ENCODE measurements at places on chromosomes 4 and X.
A peak's percentile ranks its signal among the peaks of the same experiment; 100 is the strongest.

- peak; percentile 6 for DNase-seq
Measured at GRCh38 chr4:1511441-1512041, 105.3 kb upstream of the NKX1-1 start.

DNA sequence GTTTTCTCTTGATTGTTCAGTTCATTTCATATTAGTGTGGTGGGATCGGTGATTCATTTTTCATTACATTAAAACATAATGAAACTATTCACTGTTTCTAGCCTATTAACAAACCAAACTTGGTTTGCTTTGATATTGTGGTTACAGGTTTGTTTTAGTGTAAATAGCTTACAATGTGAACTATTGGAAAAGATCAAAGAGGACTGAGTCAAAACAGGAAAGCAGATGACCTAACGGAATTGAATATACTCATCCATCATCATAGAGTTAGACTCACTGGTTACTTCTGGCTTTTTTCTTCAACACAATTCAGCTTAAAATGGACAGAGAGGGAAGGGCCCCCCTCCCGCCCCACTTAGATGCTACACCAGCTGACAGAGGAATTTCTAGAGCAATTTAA, 616.2 kb upstream of the AADAT start:
- DNase-seq: no peak

DNA sequence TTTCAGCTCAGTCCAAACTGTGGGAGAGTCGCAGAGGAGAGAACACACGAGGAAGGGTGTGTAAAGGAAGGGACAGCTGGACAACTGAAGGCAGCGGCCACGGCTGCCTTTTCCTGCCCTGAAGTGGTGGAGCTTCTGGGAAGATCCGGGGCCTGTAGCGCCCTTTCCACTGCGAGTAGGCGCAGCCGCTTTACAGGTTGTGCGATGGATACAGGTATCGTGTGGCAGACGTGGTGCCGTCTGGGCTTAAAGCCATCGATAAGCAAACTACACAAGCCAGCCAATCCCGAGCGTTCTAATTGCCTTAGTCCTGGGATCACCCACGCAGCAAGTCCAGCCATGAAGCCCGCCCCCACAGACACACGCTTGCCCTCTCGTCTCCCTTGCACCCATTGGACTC, 15.4 kb downstream of the NKX6-1 start:
- DNase-seq: no peak

DNA sequence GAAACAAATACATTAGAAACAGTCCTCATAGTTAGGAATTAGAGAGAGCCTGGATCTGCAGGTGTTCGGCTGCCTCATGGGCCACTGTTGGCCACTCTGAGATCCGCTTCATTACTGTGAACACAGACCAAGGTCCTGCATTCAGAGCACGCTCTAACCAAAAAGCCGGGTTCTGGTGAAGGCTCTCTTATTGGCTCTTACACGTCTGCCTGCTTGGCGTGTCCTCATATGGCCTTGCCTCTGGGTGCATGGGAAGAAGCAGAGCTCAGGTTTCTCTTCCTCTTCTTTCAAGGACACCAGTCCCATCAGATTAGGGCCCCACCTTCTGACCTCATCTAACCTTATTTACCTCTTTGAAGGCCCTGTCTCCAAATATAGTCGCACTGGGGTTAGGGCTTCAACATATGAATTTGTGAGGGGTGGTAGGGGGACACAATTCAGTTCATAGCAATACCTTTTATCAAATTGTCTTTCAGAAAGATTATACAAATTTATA, 37.1 kb upstream of the ELF2 start:
- DNase-seq: peak; percentile 18

DNA sequence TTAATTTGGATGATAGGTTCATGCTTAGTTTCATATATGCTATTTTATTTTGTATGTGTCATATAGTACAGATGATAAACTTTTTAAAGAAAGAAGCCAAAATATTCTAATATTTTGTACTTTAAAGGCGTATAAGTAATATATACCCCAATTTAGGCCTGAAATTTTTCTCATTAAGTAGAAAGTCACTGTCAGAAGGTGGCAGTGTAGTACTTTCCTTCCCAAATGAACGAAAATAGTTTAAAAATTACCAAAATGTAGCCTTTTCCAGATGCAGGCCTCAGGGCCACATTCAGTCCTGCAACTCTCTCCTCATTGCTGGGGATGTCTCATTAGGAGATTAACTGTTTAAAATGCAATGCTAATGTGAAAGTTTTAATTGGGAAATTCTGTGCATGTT, 1263.6 kb downstream of the C4orf33 start:
- no peak for DNase-seq
